Activated CD4-positive, alpha-beta memory T cell treated with anti-CD3 and anti-CD28 coated beads for 36 hours (primary cell): ENCODE measurements at places on chromosomes 6 and 20. TPM values are rescaled to one million over a fixed set of nuclear protein-coding genes. Genes with fewer than 3 reads are reported as not detected.

The OR2H2 gene
- total RNA-seq, result not detected

- DNase-seq, result no peak
Observed at GRCh38 chr20:37518059-37518458, 3.0 kb upstream of the NNAT start.

The FOXS1 gene
- not detected for total RNA-seq

DNA sequence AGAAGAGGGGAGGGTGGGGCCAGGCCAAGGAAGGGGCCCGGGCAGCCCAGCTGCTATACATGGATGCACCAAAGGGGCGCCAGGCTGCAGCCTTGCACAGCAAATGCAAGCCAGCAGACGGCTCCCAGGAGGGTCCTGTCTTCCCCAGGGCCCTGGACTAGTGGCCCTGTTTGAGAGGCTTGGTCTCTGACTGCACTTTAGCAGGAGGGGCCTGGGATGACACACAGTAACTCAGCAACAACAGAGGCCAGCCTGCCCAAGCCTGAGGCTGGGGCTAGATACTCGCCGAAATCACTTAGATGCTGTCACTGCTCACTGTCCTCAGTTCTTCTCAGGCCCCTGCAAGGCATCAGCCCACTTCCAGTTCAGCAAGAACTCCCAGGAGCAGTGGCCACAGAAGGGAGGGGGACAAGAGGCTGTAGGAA is 73.5 kb downstream of the TRAM2 start:
- no peak for DNase-seq

DNA sequence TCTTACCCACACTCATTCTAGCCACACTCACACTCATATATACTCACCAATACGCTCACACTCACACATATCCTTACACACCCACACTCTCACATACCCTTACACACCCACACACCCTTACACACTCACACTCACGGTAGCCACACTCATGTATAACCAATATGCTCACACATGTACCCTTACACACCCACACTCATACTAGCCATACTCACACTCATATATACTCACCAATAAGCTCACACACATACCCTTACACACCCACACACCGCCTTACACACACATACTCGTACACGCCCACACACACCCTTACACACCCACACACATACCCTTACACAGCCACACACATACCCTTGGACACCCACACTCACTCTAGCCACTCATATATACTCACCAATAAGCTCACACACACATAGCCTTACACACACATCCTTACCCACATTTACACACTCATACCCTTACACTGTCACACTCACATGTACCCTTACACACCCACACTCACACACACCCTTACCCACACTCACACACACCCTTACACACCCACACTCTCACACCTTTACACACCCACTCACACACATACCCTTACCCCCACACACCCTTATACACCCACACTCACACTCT is 192.5 kb upstream of the SNX9 start:
- no peak for DNase-seq
